NCI-H2081 treated with DMSO at 0.1 percent for 48 hours (cell line): ENCODE measurements at places on chromosomes 11 and 22.

GRCh38 chr11:14932447-14932846, 39.7 kb downstream of the CALCA start:
- no peak for DNase-seq

- no peak for DNase-seq
Measured at GRCh38 chr11:15179167-15179566, 64.4 kb downstream of the INSC start.

DNA sequence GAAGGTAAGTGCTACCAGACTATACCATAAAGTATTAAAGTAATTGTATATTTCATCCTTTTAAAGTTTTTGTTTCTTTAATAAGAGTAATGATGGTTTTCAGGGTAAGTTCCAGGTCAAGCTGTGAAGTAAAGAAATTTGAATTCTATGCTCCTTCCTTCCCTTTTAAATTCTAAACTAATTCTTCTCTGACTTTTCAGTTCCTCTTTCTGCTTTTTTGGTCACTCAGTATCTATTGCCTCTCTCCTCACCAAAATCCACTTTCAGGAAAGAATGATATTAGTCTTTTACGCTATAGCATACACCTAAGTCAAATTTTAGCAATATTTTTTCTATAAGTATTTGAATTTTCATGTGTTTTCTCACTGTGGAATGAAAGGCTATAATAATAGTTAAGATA, 8.2 kb downstream of the MMP8 start:
- no peak for DNase-seq

DNA sequence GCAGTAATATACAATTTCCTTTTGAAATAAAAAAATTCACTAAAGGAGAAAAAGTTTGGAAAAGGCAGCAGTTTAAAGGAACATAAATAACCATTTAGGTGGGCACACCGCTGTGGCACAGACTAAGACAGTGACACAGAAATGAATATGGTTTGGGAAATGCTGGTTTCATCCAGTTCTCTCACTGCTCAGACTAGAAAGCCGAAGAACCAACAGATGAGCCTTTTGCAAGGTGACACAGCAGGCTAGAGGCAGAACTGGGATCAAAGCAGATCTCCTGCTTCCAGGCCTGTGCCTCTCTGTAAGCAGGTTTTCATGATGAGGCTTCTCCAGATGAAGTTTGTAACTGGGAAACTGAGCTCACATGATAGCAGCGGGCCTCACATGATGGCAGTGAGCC, 380.0 kb upstream of the NARS2 start:
- DNase-seq, result no peak

- no peak for DNase-seq
Measured at GRCh38 chr11:94145431-94145830, 16.8 kb downstream of the PANX1 start.

- DNase-seq, result no peak
Measured at GRCh38 chr11:99325847-99326246, 305.1 kb downstream of the CNTN5 start.

DNA sequence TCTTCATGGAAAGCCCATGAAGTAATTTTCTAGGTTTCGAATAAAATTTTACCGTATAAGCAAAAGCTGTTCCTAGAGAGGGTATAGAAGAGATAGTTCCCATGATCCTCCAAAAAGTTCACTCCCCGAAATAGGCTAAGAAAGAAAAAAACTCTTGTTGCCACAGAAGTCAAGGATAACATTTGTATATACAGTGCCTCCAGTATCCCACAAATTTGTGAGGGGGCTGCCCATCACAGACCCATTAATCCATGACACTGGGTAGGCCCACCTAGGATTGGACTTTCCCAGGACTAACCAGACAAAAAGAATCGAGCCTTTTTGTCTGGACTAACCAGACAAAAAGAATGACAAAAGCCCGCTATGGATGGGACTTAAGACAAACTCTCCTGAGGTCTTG, 233.0 kb downstream of the DDX10 start:
- no peak for DNase-seq
